ENCODE measurements at places on chromosomes 16 and 17. TPM values are rescaled to one million over a fixed set of nuclear protein-coding genes. Genes with fewer than 3 reads are reported as not detected.

DPH1 gene
- 38.8 TPM for total RNA-seq

MEIOC gene
- total RNA-seq: not detected

KCNJ12 gene
- total RNA-seq: 1.7 TPM

HOXB6 gene
- total RNA-seq: 0.83 TPM

CCDC40 gene
- total RNA-seq: 6.8 TPM

Data from left lobe of liver (tissue), 2 donors.